ENCODE measurements at places on chromosomes 12 and 14.

DNA sequence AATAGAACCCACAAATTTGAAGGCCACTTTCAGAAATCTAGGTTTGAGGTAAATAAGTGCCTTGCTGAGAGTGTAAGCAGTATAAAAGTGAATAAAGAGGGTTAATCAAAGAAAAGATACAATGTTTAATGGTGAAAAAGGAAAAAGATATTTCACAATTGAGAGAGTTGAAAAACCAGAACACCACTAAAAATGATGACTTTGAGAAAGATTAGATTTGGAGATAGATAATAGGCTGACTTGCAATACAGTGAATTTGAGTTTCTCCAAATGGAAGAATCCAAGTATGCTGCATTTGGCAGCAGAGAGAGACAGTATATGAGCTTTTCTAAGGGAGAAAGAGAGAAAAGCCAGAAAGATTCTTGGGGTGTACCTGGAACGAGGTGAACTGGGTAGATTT, 2.2 kb downstream of the DENR start:
- no peak for DNase-seq

DNA sequence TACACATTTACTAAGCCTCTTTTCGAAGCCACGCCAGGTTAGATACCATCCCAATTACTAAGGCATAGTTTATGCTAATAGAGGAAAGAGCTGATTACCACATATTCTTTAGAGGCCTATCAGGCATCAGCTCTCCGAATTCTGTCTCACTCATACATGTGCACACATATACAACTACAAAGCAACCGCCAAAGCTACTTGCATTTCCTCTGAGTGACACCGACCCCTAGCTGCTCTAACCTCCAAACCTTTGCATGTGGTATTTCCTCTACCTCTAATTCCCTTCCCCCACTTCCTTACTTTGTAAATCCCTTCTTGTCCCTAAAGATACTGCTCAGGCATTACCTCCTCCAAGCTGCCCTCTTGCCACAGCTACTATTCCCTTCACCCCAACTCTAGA, 107.2 kb downstream of the DUSP6 start:
- no peak for DNase-seq

GRCh38 chr12:69828897-69829296, 3.9 kb downstream of the MYRFL start:
- no peak for DNase-seq

DNA sequence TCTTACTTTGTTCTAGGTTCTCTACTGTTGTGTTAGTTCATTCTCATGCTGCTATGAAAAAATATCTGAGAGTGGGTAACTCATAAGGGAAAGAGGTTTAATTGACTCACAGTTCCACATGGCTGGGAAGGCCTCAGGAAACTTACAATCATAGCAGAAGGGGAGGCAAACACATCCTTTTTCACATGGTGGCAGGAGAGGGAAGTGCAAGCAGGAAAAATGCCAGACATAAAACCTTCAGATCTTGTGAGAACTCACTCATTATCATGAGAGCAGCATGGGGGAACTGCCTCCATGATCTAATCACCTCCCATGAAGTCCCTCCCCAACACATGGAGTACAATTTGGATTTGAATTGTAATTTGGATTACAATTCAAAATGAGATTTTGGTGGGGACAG, 69.6 kb downstream of the MGST1 start:
- DNase-seq: no peak

DNA sequence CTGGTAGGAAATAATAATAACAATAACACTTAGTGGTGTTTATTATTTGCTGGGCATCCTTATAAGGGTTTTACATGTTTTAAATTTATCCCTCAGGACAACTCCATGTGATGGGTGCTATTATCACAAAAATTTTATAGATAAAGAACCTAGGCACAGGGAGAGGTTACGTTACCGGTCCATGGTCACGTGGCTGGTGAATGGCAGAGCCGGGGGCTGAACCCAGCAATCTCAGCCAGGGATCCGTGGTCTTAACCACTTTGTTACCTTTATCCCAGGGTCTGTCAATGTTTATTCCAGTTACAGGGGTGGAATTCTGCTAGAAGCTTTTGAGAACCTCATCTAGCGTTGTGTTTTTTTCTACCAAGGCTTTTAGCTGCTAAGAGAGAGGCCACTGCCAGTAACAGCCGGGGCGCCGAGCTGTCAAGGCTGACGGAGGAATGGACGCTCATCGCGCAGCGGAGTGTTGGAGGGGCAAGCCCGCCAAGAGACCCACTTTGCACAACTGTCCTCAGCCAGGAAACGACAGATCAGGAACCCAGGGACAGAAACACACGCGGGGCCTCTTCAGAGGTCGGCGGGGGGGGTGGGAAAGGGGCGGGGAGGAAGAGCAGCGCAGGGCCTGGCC, 418 bp downstream of the AMN1 start:
- peak; percentile 23 for DNase-seq

DNA sequence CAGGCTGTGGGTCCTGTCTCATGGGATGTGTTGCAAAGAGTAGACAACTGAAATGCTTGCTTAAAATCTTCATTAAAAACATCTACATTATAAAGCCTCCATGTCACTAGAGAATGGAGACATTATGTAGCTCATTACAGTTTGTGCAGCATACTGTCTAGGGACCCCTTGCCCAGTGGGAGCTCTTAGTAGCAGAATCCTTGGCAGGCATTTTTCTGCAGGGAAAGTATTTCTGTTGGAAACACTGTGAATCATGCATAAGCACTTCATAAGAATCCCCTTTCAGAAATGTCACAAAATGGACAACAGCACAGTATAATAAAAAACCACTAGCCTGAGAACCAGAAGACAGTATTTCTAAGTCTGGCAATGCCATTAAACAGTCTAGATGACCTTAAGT, 174.3 kb downstream of the MGAT4C start:
- no peak for DNase-seq

- no peak for DNase-seq
Measured at GRCh38 chr14:21072781-21073339, 2.8 kb downstream of the ARHGEF40 start.

GRCh38 chr12:26021534-26021933, 63.1 kb downstream of the RASSF8 start:
- no peak for DNase-seq

GRCh38 chr12:72295101-72295500, 22.9 kb downstream of the TRHDE start:
- no peak for DNase-seq

GRCh38 chr12:19129486-19130223, at the start of gene PLEKHA5:
PLEKHA5 (plus strand) TSS chr12:19129733; CDS start chr12:19129800, 67 bp downstream.
- DNase-seq: peak; percentile 41

- no peak for DNase-seq
Measured at GRCh38 chr14:34211732-34212131, 250.3 kb downstream of the SPTSSA start.

GRCh38 chr12:104702565-104703139, 245.9 kb downstream of the CHST11 start:
- no peak for DNase-seq

GRCh38 chr12:4962539-4963486, 53.1 kb downstream of the KCNA1 start:
- DNase-seq: no peak

GRCh38 chr14:106842687-106843086, 1316.3 kb downstream of the TMEM121 start:
- no peak for DNase-seq

- peak; percentile 24 for DNase-seq
Measured at GRCh38 chr12:54175200-54175963, 13.4 kb downstream of the SMUG1 start.

- DNase-seq: no peak
Measured at GRCh38 chr14:68881396-68881795, 88.5 kb upstream of the ZFP36L1 start.

GRCh38 chr12:124497658-124498057, 69.8 kb downstream of the NCOR2 start:
- DNase-seq: no peak

GRCh38 chr12:19208456-19208855, 78.9 kb downstream of the PLEKHA5 start:
- DNase-seq: no peak

- no peak for DNase-seq
Measured at GRCh38 chr12:76028571-76029277, 2.9 kb downstream of the PHLDA1 start.

GRCh38 chr12:9741726-9742125, 8.8 kb upstream of the CLECL1 start:
- DNase-seq: no peak

DNA sequence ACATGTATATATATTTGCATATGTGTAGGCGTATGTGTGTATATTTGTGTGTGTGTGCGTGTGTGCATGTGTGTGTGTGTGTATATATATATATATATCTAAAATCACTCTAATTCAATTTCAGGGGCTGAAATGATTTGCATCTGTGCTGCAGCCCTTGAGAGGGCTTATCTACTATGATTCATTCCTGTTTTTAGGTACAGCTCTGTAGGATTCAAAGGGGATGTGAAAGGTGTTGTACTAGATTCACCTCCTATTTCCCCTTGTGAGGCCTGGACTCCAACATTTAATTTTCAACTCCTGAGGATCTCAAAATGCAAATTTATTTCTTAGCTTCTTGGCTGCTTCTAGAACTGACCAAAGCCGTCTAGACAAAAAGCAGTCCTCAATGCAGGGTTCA, 11.1 kb downstream of the ERP27 start:
- no peak for DNase-seq

DNA sequence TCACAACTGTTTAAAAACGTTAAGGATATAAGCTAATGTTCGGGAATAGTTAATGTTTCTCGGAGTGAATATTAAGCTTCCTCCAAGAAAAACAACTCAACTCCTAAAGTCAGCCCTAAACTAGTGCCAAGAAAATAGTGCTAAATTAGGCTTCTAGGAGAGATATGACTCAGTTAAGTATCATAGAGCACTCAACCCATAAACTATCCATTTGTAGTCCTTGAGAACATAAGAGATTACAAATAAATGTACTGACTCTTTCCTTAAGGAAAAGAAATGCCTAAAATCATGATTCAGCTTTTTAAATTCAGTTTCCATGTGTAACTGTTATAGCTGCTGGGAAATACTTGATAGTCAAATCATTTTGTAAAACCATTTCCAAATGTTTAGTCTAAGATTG, 117.1 kb downstream of the HMGA2 start:
- no peak for DNase-seq

DNA sequence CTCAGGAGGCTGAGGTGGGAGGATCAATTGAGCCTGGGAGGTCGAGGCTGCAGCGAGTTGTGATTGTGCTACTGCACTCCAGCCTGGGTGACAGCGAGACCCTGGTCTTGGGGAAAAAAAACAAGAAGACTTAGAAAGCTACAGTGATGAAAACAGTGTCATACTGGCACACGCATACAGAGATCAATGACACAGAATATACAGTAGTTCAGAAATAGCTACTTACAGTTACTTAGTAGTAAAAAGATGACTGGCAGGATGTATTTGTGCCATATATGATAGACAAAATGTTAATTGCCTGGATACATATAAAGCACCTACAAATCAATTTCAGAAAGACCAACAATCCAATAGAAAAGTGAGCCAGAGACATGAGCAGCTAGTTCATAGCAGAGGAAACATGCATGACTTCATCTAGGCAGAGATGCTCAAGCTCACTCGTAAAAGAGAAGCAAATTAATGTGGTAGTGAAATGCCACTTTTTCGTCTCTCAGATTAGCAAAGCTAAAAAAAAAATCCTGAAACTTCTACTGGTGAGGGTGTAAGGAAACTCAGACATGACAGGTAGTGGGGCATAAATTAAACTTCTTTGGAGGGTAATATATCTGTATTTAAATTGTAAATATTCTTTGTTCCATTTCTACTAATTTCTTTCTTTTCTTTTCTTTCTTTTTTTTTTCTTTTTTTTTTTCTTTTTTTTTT, 2.5 kb upstream of the ALDH2 start:
- no peak for DNase-seq

- DNase-seq: no peak
Measured at GRCh38 chr12:51147309-51147708, 25.6 kb downstream of the TFCP2 start.

GRCh38 chr12:29728030-29728429, 55.7 kb downstream of the TMTC1 start:
- no peak for DNase-seq

DNA sequence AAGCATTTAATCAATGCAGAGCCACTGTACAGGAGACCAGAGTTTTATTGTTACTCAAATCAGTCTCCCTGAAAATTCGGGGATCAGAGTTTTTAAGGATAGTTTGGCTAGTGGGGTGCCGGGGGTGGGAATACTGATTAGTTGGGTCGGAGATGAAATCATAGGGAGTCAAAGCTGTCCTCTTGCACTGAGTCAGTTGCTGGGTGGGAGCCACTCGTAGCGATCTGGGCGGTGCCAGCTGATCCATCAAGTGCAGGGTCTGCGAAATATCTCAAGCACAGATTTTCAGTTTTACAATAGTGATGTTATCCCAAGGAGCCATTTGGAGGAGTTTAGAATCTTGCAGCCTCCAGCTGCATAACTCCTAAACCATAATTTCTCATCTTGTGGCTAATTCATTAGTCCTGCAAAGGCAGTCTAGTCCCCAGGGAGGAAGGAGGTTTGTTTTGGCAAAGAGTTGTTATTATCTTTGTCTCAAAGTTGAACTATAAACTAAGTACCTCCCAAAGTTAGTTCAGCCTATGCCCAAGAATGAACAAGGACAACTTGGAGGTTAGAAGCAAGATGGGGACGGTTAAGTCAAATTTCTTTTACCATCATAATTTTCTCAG, 169.4 kb upstream of the PLEKHG7 start:
- DNase-seq: no peak

DNA sequence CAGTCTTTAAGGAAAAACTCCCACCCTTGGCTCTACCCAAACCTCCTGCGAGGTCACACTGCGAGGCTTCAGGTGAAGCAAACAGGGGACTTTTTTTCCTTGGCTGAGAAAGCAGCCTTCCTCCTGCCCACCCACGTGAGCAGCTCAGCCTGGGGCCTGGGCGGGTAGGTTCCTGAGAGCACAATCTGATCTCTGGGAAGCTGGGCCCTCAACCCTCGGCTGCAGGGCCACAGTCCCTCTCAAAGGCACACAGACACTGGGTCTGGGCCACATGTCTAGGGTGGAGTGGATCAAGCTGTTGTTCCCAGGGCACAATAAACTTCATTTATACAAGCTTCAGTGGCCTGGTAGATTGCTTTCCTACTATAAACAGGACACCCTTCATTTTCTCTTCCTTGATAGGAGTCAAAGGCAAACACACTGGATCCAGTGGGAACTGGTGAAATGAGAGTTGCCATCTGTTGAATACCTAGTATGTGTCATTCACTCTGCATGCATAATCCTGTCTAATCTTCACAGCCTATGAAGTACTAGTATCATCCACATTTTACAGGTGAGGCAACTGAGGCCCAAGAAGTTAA, 41.3 kb upstream of the PNMA1 start:
- no peak for DNase-seq

GRCh38 chr12:63103494-63104131, 47.4 kb downstream of the AVPR1A start:
- DNase-seq: no peak

DNA sequence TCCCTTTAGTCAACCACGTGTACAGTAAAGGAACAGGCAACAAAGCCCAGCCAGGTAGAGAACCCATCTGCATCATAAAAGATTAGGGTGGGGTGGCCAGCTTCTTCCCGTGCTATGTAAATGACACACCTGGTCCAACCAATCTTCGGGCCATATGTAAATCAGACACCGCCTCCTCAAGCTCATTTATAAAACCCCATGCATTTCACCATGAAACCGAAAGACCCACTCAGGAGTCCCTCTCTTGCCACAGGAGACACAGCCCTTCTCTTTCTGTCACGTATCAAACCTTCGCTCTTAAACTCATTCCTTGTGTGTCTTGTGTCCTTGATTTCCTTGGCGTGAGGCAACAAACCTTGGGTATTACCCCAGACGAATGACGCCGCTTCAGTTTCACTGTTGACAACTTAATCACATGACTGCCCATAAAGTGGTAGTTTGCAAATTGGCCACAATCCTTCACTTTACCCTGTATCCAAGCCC, 59.8 kb upstream of the TBPL2 start:
- DNase-seq: no peak
